AG08395 (cell line): ENCODE measurements at places on chromosomes 4 and X.

DNA sequence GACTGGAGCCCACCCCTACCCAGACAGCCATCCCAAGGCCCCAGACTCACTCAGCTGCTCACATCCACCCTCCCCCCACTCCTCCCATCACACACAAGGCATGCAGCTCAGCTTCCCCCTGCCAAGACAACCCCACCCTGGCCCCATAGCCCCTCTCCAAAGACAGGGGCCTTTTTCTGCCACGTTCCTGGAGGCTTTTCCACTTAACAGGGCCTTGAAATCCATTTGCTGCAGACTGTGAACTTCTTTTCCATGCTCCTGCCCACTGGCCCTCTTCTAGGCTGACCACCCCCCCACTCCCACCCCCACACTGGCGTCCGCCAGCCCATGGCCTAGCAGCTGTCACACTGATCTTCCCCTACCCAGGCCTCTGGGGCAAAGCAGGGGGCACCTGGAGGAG lies 76.0 kb downstream of the PJA1 start:
- DNase-seq, result no peak

DNA sequence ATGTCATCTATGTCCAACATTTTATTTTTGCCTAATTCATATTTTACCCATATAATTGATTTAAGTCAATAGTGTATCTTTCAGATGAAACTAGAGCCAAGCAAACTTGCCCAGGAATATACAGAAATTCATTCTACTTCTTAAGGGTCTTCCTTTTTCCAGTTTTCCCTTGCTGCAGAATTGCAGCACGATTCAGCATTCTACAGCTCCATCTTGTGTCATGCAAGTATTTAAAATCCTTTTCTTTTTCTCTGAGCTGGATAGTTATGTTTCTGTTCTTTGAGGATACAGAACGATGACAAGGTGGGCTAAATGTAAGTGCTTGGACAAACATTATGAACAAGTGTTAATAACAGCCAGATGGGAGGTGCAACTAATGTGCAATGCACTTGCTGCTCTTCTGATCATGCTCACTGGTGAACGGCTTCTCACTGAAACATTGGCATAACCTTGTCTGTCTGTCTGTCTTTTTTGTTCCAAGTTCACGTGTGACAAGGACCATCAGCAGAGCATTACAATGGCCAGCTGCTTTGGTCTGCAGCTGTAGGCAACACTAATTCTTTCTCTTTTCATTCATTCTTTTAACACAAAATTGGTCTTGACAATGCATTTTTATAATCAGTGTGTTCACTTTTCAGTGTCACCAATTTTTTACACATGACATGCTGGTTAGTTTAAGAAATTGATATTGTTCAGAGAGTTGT lies 1821.7 kb downstream of the ARAP2 start:
- DNase-seq, result no peak

GRCh38 chr4:122476126-122476525 lies 19.6 kb upstream of the IL2 start:
- DNase-seq, result no peak

DNA sequence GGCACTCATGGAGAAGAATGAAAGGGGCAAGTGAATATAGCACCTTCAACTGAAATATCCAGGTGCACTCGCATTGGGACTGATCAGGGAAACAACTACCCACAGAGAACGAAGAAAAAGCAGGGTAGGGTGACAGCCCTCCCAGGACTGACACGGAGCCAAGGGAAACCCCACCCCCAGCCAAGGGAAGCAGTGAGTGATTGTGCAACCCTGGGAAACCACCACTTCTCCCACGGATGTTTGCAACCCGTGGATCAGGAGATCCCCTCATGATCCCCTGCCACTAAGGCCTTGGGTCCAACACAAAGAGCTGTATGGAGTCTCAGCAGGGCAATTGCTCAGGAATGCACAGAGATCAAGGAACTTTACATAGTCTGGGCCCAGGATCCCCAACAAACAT lies 158.5 kb upstream of the HCCS start:
- no peak for DNase-seq

DNA sequence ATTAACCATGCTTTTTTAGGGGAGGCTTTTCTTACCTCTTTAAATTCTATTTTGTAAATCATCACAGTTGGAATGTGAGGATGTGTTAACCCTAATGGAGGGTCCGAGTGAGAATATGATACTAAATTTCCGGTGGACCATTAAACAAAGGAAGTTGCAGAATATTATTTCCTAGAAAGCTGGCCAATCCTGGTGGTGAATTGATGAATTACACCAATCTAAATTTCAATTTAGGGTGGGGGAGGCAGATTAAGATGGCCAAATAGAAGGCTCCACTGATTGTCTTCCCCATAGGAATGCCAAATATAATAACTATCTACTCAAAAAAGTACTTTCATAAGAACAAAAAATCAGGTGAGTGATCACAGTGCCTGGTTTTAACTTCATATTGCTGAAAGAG lies 1045.6 kb downstream of the GLUD2 start:
- DNase-seq, result no peak

GRCh38 chr4:181488926-181489325 lies 754.3 kb upstream of the TENM3 start:
- DNase-seq, result no peak
